ENCODE measurements at places on chromosomes 12 and 14. TPM values are rescaled to one million over a fixed set of nuclear protein-coding genes. Genes with fewer than 3 reads are reported as not detected.

Gene SETD3
- 55.3 TPM for polyA plus RNA-seq

Gene TMEM132D
- 15.7 TPM for polyA plus RNA-seq

Gene OTX2
- polyA plus RNA-seq, result not detected

Gene KRT75
- polyA plus RNA-seq, result not detected

Gene EIF2S3B
- polyA plus RNA-seq, result 0.60 TPM

Gene ENDOU
- 0.33 TPM for polyA plus RNA-seq

Gene MGAT2
- polyA plus RNA-seq, result 17.3 TPM

Gene NTN4
- 22.9 TPM for polyA plus RNA-seq

Gene POTEG
- 0.09 TPM for polyA plus RNA-seq

Gene LRCOL1
- 0.47 TPM for polyA plus RNA-seq

Gene CLECL1
- polyA plus RNA-seq, result not detected

Gene SERPINA10
- polyA plus RNA-seq, result 0.26 TPM

Gene PPHLN1
- polyA plus RNA-seq, result 52.1 TPM

Gene NAV3
- polyA plus RNA-seq, result 28.9 TPM

Gene NGB
- polyA plus RNA-seq, result 15.6 TPM

Gene DBX2
- 27.8 TPM for polyA plus RNA-seq

Gene GLI1
- 9.2 TPM for polyA plus RNA-seq

Gene TPPP2
- 0.71 TPM for polyA plus RNA-seq

Gene P2RX2
- polyA plus RNA-seq, result 0.65 TPM

Gene PIK3C2G
- polyA plus RNA-seq, result 0.17 TPM

Gene ADCY6
- polyA plus RNA-seq, result 90.2 TPM

Data from spinal cord (tissue), 10 donors.